ENCODE measurements at places on chromosomes 5 and 9.

GRCh38 chr9:34575241-34575640, 14.3 kb downstream of the CNTFR start:
- H3K27ac ChIP-seq: no peak overlapping the region
- peaks cover 63% of the 10 kb centered on the region for H3K27me3 ChIP-seq
- DNase-seq: no peak

GRCh38 chr5:82942083-82942881, 134.9 kb downstream of the TMEM167A start:
- no peak for DNase-seq
- no peaks in the 10 kb centered on the region for H3K36me3 ChIP-seq
- H3K27ac ChIP-seq: no peak overlapping the region
- H3K4me3 ChIP-seq: no peak overlapping the region

DNA sequence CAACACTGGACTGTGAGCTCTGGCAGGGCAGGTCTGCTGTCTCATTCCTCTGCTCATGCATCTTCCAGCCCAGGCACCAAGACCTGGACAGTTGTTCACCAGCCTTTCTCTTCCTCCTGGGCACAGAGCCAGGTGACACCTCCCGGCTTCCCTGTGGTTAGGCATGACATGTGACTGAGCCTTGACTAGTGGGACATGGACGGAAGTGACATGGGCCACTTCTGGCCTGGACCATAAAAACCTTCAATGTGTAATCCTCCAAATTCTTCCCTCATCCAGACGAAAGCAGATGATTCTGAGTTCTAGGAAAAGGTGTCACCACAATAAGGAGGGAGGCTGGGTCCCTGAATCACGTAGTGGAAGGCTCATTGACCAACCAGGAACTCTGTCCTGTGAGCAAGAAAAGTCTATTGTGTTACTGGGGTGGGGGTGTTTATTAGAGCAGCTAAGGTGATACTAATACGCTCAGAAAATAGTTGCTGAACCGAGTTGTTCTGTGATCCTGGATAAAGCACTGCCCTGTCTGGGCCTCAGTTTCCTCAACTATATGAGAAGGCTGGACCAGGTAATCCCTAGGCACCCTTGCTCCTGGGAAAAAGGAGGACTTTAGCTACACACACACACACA, 26.6 kb upstream of the CRB2 start:
- peaks cover 28% of the 10 kb centered on the region for H3K4me1 ChIP-seq
- H3K4me3 ChIP-seq: no peak overlapping the region
- H3K27ac ChIP-seq: no peak overlapping the region
- no peaks in the 10 kb centered on the region for H3K36me3 ChIP-seq

GRCh38 chr9:97970165-97970564, 13.0 kb upstream of the ANP32B start:
- H3K4me3 ChIP-seq: no peak overlapping the region
- no peaks in the 10 kb centered on the region for H3K36me3 ChIP-seq
- H3K4me1 ChIP-seq: peaks cover 6% of the 10 kb centered on the region
- no peak overlapping the region for H3K27ac ChIP-seq

DNA sequence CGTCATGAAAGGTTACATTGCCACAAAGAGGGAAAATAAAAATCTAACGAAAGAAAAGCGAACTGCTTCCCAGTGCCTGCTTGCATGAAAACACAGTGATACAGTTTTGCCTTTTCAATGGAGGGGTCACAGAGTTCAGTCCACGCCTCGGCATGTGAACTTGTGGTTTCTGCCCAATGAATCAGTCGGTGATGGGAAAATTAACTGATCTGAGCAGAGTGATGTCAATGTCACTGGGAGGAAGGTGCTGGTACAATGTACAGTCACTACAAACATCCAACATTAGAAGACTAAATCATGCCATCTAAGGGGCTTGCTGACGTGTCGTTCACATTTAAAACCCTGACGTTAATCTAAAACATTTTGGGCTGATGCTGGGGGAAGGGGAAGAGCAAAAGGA, 151.8 kb upstream of the MSX2 start:
- H3K4me3 ChIP-seq: no peak overlapping the region
- peaks cover 12% of the 10 kb centered on the region for H3K27me3 ChIP-seq
- H3K4me1 ChIP-seq: no peaks in the 10 kb centered on the region
- DNase-seq: no peak
- no peak overlapping the region for H3K27ac ChIP-seq

GRCh38 chr9:35042081-35042604, 30.3 kb downstream of the VCP start:
- H3K27ac ChIP-seq: no peak overlapping the region
- DNase-seq: no peak
- H3K36me3 ChIP-seq: peaks cover 63% of the 10 kb centered on the region

GRCh38 chr9:134377976-134378375, 51.7 kb downstream of the RXRA start:
- H3K27ac ChIP-seq: no peak overlapping the region
- peaks cover 3% of the 10 kb centered on the region for H3K27me3 ChIP-seq
- H3K4me3 ChIP-seq: no peak overlapping the region
- peak; percentile 31 for DNase-seq
- H3K36me3 ChIP-seq: no peaks in the 10 kb centered on the region

- H3K4me3 ChIP-seq: no peak overlapping the region
- no peak for DNase-seq
- no peaks in the 10 kb centered on the region for H3K36me3 ChIP-seq
- H3K4me1 ChIP-seq: no peaks in the 10 kb centered on the region
- H3K27ac ChIP-seq: no peak overlapping the region
Observed at GRCh38 chr9:16572005-16572734, 298.3 kb downstream of the BNC2 start.

GRCh38 chr5:305050-305449, 16.5 kb upstream of the AHRR start:
- peaks cover 17% of the 10 kb centered on the region for H3K4me1 ChIP-seq
- no peak overlapping the region for H3K27ac ChIP-seq
- no peak overlapping the region for H3K4me3 ChIP-seq

DNA sequence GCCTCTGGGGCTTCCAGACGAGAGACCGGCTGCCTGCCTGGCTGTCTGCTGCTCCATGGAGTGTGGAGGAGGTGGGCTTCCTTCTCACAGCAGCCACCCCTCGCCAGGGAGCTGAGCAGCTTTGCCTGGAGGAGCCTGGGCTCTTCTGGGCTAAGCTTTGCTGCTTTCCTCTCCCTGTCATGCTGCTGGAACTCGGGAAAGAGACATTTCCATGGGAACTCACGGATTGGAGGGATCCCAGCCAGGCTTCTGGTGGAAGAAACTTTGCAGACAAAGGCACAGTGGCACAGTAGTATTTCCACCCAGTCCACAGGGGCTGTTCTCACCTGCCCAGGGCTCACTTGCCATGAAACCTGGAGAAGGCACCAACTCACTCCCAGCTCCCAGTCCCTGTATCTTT, 5.6 kb upstream of the NTNG2 start:
- H3K4me3 ChIP-seq: no peak overlapping the region
- H3K27me3 ChIP-seq: peaks cover 43% of the 10 kb centered on the region
- no peaks in the 10 kb centered on the region for H3K36me3 ChIP-seq
- DNase-seq: no peak

DNA sequence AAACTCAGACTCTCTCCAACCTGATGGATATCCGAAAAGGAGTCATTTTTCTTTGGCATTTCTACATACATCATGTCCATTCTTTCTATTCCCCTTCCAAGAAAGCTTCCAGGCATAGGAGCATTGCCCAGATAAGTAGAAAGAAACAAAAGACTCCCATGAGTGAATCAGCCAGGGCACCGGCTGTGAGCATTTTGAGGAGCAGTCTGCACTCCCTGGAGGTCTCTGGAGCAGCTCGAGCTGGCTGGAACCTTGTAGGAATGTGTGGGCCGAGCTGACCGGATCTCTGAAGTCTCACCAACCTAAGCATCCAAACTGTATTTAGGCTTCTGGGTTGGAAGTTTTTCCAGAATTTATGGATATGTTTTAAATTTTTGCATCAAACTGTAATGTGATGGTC, 161.4 kb upstream of the TRPC7 start:
- DNase-seq: no peak
- no peaks in the 10 kb centered on the region for H3K27me3 ChIP-seq
- H3K4me3 ChIP-seq: no peak overlapping the region
- H3K4me1 ChIP-seq: no peaks in the 10 kb centered on the region

GRCh38 chr5:133881576-133882388, 86.6 kb downstream of the C5orf15 start:
- no peak overlapping the region for H3K27ac ChIP-seq
- H3K4me3 ChIP-seq: no peak overlapping the region
- no peaks in the 10 kb centered on the region for H3K36me3 ChIP-seq
- DNase-seq: no peak

DNA sequence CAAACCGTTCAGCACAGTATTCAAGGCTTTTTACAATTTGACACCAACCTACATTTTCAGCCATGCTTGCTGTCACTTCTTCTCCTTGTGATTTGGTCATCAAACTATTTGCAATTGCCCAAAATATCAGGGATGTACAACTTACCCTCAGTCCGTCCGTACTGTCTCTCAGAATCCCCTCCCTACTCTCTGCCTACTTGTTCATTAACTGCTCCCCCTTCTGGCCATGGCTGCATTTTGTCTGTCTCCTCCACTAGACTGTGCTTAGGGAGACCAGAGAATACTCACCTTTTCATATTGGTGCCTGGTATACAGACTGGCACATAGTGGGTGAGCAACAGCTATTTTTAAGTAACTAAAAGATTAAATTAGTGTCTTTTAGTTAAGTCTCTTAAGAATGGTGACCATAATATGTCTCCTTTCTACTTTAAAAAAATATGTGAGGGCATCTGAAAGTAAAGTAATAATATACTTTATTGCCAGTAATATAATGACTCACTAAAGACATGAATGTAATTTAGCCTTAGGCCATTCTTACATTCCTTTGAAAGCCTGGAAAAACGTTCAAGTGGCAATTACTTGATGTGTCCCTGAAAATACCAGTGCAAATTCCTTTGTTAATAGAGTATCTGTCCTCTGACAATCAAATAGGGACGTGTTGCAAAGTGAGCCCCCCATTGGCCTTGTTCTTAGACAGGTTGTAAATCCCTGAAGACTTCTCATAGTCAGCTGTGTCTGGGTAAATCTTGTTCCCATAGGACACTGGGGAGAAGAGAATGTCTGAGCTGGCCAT, 27.8 kb downstream of the PRLR start:
- no peak overlapping the region for H3K4me3 ChIP-seq
- no peaks in the 10 kb centered on the region for H3K36me3 ChIP-seq
- H3K27me3 ChIP-seq: peaks cover 64% of the 10 kb centered on the region
- H3K4me1 ChIP-seq: no peaks in the 10 kb centered on the region
- no peak overlapping the region for H3K27ac ChIP-seq

- H3K4me3 ChIP-seq: no peak overlapping the region
- no peaks in the 10 kb centered on the region for H3K4me1 ChIP-seq
- H3K36me3 ChIP-seq: no peaks in the 10 kb centered on the region
- no peak for DNase-seq
Observed at GRCh38 chr9:72734631-72735030, 213.2 kb downstream of the TMC1 start.

DNA sequence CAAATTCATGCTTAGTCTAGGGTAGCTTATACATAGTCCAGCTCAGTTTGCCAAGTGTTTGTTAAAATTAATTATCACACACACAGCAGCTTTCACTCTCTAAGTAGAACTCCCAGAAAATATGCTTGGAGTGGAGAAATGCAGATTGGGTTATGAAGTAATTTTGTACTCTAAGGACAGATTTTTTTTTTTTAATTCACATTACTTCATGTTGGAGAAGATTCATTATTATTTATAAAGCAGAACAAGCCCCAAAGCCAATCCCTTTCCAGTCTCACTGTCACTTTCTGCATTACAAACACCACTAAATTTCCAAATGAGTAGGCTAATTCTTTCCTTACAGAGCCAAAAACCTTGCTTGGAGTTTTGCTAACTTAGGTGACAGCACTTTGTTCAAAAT, 11.7 kb upstream of the C9orf72 start:
- H3K36me3 ChIP-seq: no peaks in the 10 kb centered on the region
- H3K4me3 ChIP-seq: no peak overlapping the region

GRCh38 chr9:89597711-89598362, 7.0 kb upstream of the GADD45G start:
- peaks cover under 1% of the 10 kb centered on the region for H3K4me1 ChIP-seq
- no peak overlapping the region for H3K27ac ChIP-seq
- peak; percentile 54 for DNase-seq
- no peaks in the 10 kb centered on the region for H3K36me3 ChIP-seq
- no peak overlapping the region for H3K4me3 ChIP-seq

GRCh38 chr5:81517462-81517861, 123.5 kb upstream of the ACOT12 start:
- H3K27me3 ChIP-seq: no peaks in the 10 kb centered on the region
- peaks cover 3% of the 10 kb centered on the region for H3K4me1 ChIP-seq
- DNase-seq: no peak
- no peak overlapping the region for H3K4me3 ChIP-seq
- H3K27ac ChIP-seq: no peak overlapping the region
- no peaks in the 10 kb centered on the region for H3K36me3 ChIP-seq

DNA sequence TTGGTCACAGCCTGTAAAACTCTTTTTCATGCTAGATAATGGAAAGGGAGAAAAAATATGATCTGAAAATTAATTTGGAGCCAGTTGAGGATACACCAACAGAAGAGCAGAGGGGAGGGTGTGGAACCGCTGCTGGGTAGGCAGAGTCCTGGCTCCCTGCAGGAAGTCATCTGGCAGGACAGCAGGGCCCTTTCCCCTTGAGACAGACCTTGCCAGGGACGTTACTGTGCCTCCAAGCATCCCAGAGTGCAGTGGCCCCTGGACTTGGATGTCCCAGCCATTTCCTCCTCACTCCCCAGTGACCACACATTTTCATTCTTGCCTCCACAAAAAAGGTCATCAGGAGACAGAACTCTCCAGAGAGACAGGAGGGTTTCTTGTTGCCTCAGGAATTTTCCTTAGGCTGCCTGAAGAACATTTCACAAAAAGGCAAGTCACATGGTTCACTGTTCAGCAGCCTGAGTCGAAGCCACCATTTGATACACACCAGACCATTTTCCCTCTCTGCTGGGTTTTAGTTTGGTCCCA, 5.9 kb downstream of the TRPM3 start:
- H3K4me3 ChIP-seq: no peak overlapping the region
- no peaks in the 10 kb centered on the region for H3K36me3 ChIP-seq
- peaks cover 3% of the 10 kb centered on the region for H3K27me3 ChIP-seq
- no peak for DNase-seq
- H3K27ac ChIP-seq: no peak overlapping the region

DNA sequence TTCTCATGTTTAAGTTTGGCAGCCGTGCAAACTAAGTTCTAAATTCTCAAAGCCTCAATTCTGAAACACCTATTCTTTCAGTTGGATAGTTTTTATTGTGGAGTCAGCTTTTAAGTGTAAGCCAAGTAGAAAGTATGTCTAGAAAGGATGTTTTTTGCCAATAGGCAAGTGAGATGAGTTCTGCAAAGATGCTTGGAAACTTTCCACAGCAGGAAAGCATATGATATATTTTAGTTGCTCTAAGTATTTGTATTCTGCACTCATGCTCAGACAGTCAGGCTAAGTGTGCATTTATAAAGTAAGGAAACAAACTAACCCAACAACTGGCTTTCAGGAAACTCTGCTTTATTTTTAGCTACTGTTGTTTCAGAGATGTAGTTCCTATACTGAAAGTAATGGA, 67.3 kb upstream of the CDH18 start:
- no peaks in the 10 kb centered on the region for H3K4me1 ChIP-seq
- H3K4me3 ChIP-seq: no peak overlapping the region
- DNase-seq: no peak
- no peaks in the 10 kb centered on the region for H3K36me3 ChIP-seq
- H3K27ac ChIP-seq: no peak overlapping the region

- H3K36me3 ChIP-seq: no peaks in the 10 kb centered on the region
- H3K4me3 ChIP-seq: no peak overlapping the region
- H3K4me1 ChIP-seq: peaks cover 13% of the 10 kb centered on the region
Observed at GRCh38 chr5:175800656-175801081, 70.7 kb upstream of the CPLX2 start.

GRCh38 chr5:43348207-43348606, 35.0 kb upstream of the HMGCS1 start:
- no peak overlapping the region for H3K27ac ChIP-seq
- H3K4me3 ChIP-seq: no peak overlapping the region
- no peaks in the 10 kb centered on the region for H3K36me3 ChIP-seq
- H3K27me3 ChIP-seq: peaks cover 26% of the 10 kb centered on the region

All from activated T-cell treated with anti-CD3 and anti-CD28 coated beads, Interleukin-2, amount 50 U/mL, for 24 hours (primary cell).